ENCODE measurements at places on chromosomes 12 and 14. TPM values are rescaled to one million over a fixed set of nuclear protein-coding genes. Genes with fewer than 3 reads are reported as not detected.
A peak's percentile ranks its signal among the peaks of the same experiment; 100 is the strongest.

DNA sequence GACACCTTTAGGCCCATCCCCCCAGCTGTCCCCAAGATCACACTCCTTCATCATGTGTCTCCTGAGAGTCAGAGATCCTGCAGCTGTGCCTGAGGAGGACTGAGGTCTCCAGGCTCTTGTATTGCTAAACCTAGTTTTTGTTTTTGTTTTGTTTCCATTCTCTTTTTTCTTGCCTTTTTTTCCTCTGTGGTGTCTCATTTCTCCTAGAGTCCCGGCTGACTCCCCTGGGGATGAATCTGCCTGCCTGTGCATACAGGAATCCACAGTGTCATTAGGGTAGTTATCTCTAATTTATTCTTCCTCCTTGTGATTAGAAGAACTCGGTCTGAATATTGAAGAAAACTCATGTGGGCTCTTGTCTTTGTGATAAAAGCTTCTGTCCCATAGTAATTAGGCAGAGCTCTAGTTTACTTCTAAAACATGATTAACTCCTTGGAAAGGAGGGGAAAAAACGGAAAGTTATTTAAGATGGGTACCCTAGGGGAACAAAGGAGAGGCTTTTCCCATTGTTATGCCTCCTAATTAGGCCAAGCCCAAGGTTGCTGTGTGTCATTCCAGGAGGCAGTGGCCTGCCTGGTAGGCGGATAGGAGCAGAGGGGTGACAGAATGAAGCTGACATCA, 343.2 kb downstream of the ZFP36L1 start:
- no peak for DNase-seq

Gene GLT1D1
- 15.9 TPM for total RNA-seq

DNA sequence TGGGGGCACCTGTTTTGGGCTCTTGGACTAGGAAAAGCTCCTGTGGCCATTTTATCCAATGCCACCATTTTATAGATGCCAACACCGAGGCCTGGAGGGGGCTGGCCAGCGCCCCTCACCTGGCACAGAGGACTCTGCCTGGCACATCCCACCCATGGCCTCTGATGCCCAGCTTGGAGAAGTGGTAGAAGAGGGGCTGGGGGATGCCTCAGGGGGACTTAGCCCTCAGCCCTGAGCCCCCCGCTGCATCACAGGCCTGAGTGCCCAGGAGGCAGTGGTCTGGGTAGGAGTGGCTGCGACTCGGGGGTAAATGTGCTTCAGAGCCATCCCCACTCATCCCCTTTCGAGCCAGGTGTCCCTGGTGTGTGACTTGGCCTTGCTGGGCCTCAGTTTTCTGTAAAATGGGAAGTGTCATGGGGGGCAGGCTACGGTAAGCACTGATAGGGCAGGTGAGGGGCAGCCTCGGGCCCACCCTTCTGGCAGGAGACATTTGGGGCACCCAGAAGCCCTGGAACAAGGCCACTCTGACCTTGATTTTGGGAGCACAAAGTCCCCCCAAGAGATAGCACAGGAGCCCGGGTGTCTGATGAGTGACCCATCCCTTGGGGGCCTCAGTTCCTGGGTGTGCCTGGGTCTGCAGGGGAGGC, 22.5 kb downstream of the SH2B3 start:
- DNase-seq: no peak

DNA sequence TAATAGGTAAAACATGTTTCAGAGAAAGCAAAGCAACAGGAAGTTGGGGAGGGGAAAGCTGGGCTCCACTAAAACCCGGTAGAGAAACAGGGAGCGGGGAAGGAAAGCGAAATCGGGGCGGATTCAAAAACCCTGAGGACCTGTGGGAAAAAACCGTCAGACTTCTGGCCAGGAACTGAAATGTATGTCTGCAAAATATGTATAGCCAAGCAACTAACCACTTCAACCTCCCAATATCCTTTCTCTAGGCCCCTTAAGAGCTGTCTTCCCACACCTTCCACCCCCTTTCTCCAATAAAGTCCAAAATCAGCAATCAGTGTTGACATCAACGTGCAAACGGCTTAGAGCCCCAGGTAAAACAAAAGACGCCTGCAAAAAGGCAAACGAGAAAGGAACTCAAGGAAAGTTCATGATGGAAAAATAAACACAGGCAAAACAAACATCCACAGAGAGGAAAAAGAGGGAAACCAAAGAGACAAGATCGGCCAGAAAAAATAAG, 32.8 kb downstream of the SIX1 start:
- no peak for DNase-seq

- peak; percentile 15 for DNase-seq
Measured at GRCh38 chr14:101078892-101079221, 175.3 kb upstream of the RTL1 start.

DNA sequence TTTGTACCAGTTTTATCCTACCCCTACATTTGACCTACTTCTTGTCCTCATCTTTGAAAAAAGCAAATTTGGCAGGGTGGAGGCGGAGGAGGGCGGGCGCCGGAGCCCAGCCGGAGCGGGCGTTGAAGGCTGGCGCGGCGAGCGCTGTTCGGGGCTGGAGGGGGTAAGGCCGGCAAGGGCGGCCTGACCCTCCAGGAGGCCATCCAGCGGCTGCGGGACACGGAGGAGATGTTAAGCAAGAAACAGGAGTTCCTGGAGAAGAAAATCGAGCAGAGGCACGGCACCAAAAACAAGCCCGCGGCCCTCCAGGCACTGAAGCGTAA, 27.2 kb downstream of the FBXO34 start:
- DNase-seq: no peak

- peak; percentile 28 for DNase-seq
Measured at GRCh38 chr14:101704140-101704539, 57.4 kb upstream of the PPP2R5C start.

GRCh38 chr12:74890237-74890599, 319.4 kb downstream of the KCNC2 start:
- no peak for DNase-seq

GRCh38 chr14:58066115-58066514, 85.9 kb downstream of the ARMH4 start:
- DNase-seq: no peak

GRCh38 chr14:104291123-104292000, 153.0 kb downstream of the KIF26A start:
- peak; percentile 43 for DNase-seq

- no peak for DNase-seq
Measured at GRCh38 chr12:31897781-31898503, 61.3 kb upstream of the RESF1 start.

GRCh38 chr12:110270125-110270962, 10.7 kb upstream of the ATP2A2 start:
- DNase-seq: no peak

Gene TRHDE
- total RNA-seq: 1.2 TPM

DNA sequence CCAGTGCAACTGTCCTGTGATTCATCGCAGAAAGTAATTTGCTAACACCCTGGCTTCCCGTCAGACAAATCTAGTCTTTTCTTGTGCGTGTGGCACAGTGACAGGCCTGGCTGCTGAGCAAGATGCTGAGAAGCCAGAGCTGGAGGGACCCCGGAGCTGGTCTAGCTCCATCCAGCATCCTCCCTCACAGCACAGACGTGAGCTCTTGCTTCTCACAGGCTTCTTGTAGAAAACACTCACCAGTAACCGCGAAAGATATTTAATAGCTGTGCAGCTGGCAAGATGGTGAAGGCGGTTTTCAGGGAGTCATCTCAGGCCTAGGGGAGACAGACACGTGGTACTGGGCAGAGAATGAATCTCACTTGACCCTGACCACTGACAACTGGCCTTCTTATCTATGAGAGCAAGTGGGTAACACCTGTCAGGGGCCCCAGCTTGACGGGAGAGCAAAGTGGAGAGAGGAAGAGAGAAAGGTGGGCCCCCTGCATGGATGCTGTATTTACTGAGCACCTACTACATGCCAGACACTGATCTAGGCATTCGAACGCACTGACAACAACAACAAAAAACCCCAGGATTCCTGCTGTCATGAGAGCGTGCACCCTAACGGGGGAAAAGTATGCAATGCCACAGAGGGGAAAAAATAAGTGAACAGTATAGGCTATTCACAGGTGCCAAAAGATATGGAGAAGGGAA, 63.3 kb downstream of the CCDC88C start:
- DNase-seq: no peak

Gene KLRC1
- not detected for total RNA-seq

Gene SIVA1
- 50.3 TPM for total RNA-seq

GRCh38 chr14:91252871-91253794, 8.6 kb upstream of the GPR68 start:
- no peak for DNase-seq

Gene CCDC197
- not detected for total RNA-seq

GRCh38 chr12:4269279-4269991, 4.1 kb upstream of the CCND2 start:
- no peak for DNase-seq

DNA sequence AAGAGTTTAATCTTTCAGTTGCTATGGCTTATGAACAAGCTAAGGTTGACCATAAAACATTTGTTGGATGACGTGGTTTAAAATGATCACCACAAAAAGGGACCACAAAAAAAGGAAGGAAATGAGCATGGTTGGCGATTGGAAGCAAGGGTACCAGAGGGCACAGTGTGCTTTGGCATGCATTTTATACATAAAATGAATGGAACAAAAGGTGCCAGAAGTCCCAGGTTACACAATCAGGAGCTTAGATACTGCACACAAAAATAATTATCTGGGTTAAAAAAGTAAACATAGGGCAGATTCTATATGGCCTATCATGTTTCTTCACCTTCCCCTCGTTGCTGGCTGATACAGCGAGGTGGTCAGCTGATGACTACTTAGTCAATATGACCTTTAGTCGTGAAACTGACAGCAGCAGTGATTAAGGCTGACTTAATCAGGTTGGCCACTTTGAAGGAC, 50.7 kb downstream of the ZC3H14 start:
- peak; percentile 49 for DNase-seq

Gene PTPRR
- not detected for total RNA-seq
